ENCODE measurements at places on chromosomes 5 and 9.

DNA sequence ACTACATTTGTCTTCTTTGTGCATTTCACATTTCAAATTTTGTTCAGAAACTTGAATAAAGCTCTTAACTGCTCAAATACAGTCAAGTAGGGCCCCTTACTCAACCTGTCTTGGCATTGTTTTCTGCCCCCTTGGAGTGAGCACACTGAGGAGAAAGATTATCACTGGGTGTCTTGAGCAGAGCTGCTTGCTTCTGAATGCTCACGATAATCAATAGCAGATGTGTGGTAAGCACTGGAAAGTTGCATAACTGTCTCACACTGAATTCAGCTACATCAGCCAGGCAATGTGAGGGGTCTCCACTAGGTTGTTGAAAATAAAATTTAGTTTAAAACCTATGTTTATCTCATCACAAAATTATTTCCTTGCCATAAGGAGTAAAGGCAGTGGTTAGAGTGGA is 7.8 kb upstream of the TNFAIP8 start:
- no peak for DNase-seq

DNA sequence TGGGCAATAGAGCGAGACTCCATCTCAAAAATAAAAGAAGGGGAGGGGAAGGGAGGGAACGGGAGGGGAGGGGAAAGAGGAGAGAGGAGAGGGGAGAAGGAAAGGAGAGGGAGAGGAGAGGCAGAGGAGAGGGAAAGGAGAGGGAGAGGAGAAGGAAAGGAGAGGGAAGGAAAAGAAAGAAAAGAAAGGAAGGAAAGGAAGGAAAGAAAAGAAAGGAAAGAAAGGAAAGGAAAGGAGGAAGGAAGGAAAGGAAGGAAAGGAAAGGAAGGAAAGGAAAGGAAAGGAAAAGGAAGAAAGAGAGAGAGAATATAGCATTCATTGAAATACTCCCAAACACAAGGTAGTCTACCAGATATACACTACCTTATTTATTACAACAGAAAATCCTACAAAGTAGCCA is 44.8 kb downstream of the SUSD1 start:
- no peak for DNase-seq

DNA sequence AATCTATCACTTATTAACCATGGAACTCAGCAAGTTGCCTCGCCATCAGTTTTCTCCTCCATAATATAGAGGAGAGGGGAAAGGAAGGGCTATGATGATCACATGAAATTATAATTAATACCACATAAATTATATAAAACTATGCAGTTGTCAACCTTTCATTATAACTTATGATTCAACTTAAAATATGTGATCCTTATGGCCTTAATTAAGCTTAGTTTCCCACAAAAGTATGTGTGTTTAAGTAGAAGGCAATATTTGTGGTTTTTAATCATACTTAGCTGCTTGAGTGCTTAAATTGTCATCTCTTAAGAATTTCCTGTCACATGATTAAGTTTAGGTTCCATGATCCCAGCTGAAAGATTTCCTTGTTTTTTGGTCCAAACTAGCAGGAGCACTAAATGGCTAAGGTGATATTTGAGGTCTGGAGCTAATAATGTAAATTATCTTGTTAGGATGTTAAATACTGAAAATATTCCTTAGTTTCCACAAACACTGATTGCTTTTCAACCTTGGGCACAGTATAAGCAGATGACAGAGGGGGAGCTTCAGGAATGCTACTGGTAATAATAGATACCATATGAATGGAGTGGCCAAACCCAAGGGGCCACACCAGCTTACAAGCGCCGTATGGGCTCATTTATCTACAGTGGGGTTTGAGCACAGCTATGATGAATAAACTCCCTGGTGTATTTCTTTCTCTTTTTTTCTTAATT is 26.4 kb upstream of the F2R start:
- no peak for DNase-seq

- DNase-seq, result no peak
Measured at GRCh38 chr5:169904059-169904458, 76.2 kb downstream of the INSYN2B start.

- no peak for DNase-seq
Measured at GRCh38 chr9:124140941-124141568, 116.7 kb upstream of the NEK6 start.

DNA sequence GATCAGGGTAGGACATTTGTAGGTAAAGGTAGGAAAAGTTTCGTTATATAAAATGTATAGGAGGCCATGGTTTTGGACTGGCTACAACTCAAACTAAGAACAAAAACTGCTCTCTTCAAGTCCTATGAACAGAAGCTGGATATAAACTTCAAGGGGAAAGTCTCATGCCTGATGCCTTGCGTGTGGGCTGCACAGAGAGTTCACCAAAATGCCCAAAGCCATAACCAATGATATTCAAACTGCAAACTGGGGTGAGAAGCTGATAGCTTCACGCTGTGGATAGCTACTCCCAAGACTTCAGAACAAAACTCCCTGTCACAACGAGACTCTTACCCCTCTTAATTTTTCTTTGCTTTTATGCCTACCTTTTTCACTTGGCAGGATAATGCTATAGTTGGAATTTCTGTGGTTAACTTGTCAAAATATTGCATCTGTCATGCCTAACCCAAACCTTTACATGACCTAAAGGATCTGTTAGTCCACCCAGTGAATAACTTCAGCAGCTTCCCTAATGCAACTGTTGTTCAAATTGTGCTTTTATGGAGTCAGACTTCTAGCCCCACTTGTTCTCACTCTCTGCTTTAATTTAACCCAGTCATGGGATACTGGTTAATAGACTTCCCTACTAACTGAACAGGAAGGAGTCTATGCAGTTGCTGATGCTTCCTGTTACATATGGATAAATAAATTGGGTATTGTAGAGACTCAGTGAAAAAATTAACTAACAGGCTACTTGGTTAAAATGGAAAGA is 71.9 kb downstream of the SFXN1 start:
- DNase-seq, result no peak

Measured in posterior cingulate gyrus (tissue), 11 donors.